Myocyte (in vitro differentiated cells): ENCODE measurements at places on chromosomes 4 and X. TPM values are rescaled to one million over a fixed set of nuclear protein-coding genes. Genes with fewer than 3 reads are reported as not detected.

- DNase-seq = no peak
These were observed 34.1 kb upstream of the RPS6KA3 start for GRCh38 chrX:20300822-20301221.

The FAM200B gene
- total RNA-seq = 27.8 and 36.1 TPM in 2 replicates

The NPY2R gene
- not detected in 2 replicates for total RNA-seq

GRCh38 chrX:7093305-7093704 lies 54.2 kb upstream of the STS start:
- no peak for DNase-seq

- peak; percentile 16 for DNase-seq
These were observed 15.8 kb downstream of the UBE2K start for GRCh38 chr4:39713691-39714090.

GRCh38 chr4:39331191-39331590 lies 35.0 kb downstream of the RFC1 start:
- no peak for DNase-seq

DNA sequence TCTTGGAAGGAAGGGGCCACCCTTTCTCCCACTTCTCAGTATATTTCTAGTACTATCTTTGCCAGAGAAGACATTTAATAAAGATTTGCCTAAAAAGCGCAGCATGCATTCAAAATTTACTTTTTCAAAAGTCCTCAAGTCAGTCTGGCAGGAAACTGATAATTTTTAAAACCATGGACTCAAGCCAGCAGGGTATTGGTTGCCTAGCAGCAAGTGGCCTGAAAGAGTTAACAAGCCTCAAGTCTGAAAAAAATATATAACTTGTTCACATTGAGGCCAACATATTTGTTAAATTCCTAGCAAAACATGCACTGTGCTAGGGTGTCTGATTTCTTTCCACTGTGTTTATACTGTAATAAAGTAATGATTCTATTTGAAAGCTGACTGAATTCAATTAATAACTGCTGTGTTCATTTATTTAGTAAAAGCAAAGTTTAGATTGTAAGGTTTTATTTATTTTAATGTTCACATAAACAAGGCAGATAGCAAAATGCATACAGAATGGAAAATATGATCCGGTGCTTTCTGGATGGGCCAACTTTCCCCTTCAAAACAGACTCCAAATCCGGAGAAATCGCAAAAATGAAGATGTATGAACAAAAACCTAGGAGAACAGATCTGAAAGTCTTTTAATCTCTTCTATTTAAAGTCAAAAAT lies 218.5 kb upstream of the FGF13 start:
- no peak for DNase-seq

The PROM1 gene
- not detected in 2 replicates for total RNA-seq

GRCh38 chr4:23745377-23745776 lies 144.5 kb downstream of the PPARGC1A start:
- no peak for DNase-seq

DNA sequence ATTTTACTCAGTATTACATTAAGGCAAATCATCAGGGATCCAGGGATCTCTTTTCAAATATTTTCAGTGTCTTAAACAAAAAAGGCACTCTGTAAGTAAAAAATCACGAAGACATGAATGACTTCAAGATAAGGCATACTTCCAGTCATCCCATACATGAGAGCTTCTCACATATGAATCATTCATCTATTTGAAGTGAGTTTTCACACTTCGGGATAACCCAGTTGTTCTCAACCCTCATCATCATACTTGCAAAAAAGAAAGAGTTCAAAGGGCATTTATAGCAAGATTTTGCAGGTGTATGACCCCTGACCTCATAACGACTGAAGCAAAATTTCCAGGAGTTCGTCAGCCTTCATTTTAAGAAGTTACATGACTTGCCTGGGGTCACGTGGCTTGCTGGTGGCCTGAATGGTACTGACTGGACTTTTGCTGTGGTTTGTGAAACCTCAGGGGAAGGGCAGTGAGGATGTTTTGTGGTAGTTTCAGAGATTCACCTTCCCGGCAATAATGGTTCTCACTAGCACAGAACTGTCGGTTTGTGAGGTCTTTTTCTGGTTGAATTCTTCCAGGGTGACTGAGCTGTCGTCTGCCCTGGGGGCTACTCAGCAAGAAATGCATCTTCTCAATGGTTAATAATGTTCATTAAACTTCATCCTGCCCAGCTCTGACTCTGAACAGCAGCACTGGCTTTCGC lies 115.8 kb upstream of the SHISA3 start:
- peak; percentile 8 for DNase-seq

The RASL11B gene
- total RNA-seq = 0.08 and 0.57 TPM in 2 replicates

DNA sequence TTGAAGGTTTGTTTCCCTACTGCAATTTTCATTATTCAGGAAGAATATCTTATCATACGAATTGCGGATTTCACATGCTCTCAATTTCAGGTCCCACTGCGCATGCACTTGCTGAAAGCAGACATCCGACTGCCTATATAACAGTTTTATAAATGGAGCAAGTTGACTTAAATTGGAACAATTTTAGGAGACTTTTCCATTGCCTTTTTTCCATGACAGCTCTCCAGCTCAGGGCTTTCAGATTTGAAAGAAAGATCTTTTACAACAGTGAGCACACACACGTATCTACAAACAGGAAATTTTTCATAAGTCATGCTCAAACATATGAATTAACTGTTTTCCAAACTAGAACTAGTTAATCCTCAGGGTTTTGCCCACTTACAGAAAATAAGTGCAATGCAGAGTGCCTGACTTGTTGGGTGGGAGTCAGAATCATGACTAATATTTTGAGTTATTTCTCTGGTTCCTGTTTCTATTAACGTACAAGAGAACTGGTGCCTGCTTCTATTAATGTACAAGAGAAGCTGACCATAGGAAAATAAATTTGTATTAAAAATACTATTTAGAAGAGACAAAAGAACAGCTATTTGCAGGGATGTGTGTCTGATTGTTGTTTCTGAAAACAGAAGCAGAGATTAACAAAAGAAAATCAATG lies 137.9 kb downstream of the GPC3 start:
- DNase-seq = no peak

GRCh38 chr4:183838987-183839712 lies 66.0 kb upstream of the STOX2 start:
- peak; percentile 3 for DNase-seq

DNA sequence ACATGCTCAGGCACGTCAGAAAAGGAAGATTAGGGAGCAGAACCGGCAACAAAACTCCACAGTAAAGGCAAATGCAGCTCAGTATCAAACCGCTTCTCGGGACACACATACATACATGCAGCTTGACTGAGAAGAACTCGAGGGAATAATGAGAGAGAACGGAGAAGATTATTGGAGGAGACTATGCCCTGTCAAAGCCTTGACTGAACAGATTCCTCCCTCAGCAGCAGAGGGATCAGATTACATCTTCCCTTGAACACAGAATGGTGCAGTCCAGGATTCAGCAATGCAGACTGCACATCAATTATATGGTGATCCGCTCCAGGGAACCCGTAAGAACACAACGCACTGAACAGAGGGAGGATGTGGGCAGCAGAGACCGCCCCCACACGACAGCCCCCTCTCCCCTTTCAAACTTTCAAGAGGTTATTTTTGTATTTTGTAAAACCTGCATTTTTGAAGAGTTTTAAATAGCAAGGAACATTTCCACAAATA lies 183.2 kb downstream of the FBXW7 start:
- peak; percentile 94 for DNase-seq

GRCh38 chr4:123812066-123812390 lies 415.4 kb downstream of the SPRY1 start:
- DNase-seq = no peak

DNA sequence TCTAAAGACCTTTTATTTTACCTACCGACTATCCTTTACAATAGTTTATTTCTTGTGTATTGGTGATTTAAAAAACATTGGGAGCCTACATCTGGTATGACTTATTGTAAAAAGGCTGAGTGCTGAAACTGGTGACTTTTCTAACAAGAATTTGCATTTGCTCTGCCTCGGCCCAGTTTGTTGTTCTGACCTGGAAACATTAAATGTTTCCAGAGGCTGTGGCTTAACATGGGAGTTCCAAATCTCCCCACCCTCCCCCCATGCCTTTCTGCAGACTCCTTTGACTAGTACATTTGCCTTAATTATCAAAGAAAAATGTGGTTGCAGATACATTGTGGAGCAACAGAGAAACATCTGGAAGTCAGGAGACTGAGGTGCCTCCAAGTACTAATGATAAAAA lies 39.8 kb downstream of the SPCS3 start:
- no peak for DNase-seq

DNA sequence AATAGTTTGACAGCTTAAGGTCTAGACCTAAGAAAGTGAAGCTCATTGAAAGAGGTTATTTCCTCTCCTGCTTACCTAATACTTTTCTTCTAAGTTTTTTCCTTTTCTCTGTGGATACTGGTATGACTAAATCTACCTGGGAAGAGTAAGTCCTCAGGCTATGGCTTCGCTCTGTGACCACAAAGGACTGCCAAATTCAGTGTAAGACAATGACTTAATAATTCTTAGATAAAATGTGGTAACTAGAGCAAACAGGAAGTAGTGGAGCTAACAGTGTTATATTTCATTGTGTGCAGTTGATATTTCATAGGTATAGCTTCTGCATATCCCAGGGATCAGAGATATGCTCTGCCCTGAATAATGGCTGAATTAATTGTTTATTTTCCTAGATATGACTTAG lies 418.9 kb downstream of the CCSER1 start:
- DNase-seq = no peak

The CASP6 gene
- 11.6 and 18.3 TPM in 2 replicates for total RNA-seq

The DMP1 gene
- 0.08 TPM in 1 of 2 replicates, not detected in the other for total RNA-seq

The TMEM156 gene
- not detected in 2 replicates for total RNA-seq

DNA sequence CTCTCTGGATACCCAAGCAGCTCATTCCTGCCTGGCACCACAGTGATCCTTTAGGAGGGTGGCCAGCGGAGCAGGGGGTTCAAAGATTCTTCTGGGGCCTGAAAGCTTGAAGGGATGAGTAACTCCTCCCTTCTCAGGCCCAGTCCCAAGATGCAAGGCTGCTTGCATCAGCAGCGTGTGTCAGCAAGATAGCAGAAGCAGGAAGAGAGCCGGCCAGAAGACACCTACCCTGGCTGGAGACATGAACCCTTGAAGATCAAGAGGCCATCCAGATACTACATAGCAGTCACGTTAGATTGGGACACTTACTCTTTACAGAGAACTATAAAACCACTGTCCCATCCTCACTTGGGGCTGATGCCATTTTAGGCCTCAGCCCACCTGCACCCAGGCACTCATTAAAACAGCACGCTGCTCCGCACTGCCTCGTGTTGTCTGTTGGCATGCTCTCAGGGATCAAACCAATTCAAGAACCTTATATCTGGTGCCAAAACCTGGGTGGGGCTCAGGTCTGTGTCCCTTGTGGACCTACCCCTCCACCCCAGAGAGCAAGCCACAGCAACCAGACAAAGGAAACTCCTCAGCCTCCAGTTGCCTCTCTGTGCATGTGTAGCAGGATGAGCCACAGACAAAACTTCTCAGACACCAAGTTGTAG lies 6.5 kb downstream of the UGT2B17 start:
- DNase-seq = no peak

The MAGEC1 gene
- not detected in 2 replicates for total RNA-seq

The DDIT4L gene
- 4.5 and 9.6 TPM in 2 replicates for total RNA-seq

The P2RY4 gene
- total RNA-seq = not detected in 2 replicates

GRCh38 chr4:176508780-176509331 lies 189.1 kb downstream of the SPCS3 start:
- DNase-seq = no peak

- no peak for DNase-seq
These were observed 41.3 kb upstream of the CRMP1 start for GRCh38 chr4:5933996-5934831.

GRCh38 chrX:48003367-48003757 lies 427 bp downstream of the ZNF182 start:
- DNase-seq = no peak

The P2RY10 gene
- not detected in 2 replicates for total RNA-seq

The USP17L5 gene
- not detected in 2 replicates for total RNA-seq

The TCEAL7 gene
- total RNA-seq = 54.0 and 66.3 TPM in 2 replicates

DNA sequence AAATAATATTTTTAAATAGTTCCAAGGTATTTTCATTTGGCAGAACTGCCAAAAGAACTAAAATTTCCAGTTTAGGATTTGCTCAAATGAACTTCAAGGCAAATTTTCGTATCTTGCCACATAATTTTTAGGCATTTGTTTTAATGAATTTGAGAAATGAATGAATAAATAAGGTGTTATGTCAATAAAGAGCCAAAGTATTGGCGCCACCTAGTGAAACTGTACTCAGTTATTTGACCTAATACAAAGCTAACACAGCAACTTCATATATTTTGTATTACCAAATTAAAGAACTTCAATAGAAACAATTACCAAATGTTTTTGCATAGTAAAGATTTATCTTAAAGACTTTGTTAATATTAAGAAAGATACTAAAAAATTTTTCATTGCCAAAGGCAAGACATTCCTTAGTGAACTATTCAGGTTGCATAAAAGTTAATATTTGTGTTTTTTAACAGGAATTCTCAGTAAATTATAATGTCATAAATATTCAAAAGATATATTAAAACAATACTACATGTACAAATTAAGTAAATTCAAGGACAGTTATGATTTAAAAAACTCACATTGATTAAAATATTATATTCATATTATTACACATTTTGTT lies 50.3 kb downstream of the STPG2 start:
- peak; percentile 39 for DNase-seq

The SLITRK4 gene
- 2.8 and 3.5 TPM in 2 replicates for total RNA-seq

- DNase-seq = peak; percentile 23
These were observed 53.0 kb downstream of the ZFX start for GRCh38 chrX:24202465-24203031.

DNA sequence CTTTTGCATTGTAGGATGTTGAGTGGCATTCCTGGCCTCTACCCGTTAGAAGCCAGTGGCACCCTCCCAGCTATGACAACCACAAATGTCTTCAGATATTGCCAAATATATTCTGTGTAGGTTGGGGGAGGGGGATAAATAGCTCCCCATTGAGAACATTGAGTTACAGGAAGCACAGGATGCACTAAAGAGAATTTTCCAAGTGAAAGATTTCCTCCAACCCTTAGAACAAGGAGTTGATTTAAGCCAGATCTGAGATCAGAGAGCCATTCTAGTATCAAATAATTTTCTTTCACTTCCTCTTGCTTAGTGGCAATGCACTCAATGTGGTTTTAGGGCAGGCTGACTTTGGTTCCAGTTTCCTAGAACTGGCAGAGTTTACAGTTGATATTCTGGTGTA lies 436.6 kb downstream of the C4orf33 start:
- no peak for DNase-seq

- no peak for DNase-seq
These were observed 46.4 kb downstream of the KDR start for GRCh38 chr4:55078987-55079386.

DNA sequence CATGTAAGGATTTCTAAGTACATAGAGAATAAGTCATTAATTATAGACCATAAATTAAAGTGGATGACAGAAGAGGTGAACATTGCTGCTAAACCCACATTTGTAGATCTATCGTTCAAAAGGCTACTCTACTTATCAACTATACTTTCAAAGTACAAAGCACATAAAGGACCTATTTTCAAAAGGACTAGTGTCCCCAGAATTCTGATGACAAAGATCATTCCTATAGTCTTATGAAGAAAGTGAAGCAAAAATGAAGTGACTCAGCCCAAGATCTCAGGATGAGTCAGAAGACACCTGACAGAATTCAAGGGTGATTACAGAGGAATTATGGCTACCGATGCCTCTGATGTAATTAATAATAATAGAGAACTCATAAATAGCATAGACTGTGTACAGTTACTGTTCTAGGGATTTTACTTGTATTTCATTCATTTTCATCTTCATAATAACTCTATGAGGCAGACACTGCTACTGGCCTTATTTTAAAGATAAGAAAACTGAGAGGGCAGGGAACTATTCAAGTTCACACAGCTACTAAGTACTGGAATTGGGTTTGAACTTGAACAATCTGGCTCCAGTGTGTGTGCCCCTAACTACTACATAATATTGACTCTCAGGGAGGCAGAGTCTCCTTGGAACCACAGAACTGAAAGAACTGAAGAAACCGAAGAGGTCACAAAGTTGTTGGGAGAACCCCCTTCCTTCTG lies 17.1 kb downstream of the USP46 start:
- DNase-seq = no peak
